ENCODE measurements at places on chromosomes 12 and 14.
A peak's percentile ranks its signal among the peaks of the same experiment; 100 is the strongest.

DNA sequence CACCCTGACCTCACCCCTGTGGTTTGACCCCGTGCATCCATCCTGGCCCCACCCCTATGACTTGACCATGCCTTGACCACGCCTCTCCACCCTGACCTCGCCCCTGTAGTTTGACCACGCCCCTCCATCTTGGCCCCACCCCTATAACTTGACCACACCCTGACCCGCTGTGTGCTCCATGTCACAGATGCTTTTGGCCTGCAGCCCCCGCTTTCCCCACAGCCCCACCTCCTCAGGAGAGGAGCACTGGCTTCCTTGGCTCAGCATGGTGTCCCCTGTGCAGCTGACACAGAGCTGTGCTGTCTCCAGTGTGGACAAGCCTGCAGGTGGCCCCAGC, 269.9 kb upstream of the SFSWAP start:
- no peak for DNase-seq

GRCh38 chr12:6200256-6201212, at the start of gene CD9:
CD9 (plus strand) TSS chr12:6200400; CDS start chr12:6200500, 100 bp downstream.
- DNase-seq: peak; percentile 52

DNA sequence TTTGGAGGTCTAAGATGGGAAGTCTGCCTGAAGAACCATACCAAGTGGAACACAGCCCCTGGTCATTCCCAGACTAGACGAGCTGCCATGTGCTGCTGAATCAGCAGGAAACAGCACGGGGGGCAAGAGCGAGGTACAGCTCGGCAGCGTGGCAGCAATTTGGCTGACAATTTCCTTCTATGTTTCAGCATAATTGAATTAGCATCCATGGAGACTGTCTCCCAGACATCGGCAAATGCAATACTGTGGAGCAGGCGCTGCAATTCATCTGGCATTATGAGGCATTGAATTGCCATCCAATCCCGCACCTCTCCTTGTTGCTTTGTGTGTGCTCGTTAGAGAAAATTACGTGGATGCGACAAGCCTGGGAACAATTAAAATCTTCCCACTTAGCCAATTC, 46.0 kb upstream of the CCDC60 start:
- no peak for DNase-seq

GRCh38 chr12:115543269-115543668, 734.2 kb downstream of the MED13L start:
- DNase-seq: no peak

- DNase-seq: peak; percentile 57
Observed at GRCh38 chr12:48815126-48816110, 2.9 kb upstream of the CACNB3 start.
